ENCODE measurements at places on chromosomes 12 and 14.

- no peak for DNase-seq
Measured at GRCh38 chr12:122992386-122992785, 11.9 kb downstream of the ARL6IP4 start.

DNA sequence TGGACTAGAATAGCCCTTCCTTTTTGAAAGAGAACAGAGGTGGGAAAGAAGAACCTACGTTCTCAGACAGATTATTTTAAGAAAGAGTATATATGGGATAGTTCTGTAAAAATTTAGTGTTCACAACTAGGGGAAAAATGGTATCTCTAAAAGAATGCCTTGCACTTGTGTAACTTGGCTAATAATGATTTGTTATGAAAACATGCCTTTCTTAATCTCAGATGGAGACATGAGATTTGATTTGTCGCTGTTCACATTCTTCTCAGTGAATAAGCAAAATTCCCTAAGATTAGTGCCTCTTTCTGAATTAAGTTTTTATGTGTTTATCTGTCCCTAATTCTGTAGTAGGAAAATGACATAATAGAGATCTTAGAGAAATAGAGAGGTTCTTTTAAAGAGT lies 100.8 kb downstream of the USP15 start:
- no peak for DNase-seq

- DNase-seq: no peak
Measured at GRCh38 chr12:129101404-129101803, 248.1 kb downstream of the GLT1D1 start.

- no peak for DNase-seq
Measured at GRCh38 chr14:33363682-33364081, 425.0 kb downstream of the NPAS3 start.

DNA sequence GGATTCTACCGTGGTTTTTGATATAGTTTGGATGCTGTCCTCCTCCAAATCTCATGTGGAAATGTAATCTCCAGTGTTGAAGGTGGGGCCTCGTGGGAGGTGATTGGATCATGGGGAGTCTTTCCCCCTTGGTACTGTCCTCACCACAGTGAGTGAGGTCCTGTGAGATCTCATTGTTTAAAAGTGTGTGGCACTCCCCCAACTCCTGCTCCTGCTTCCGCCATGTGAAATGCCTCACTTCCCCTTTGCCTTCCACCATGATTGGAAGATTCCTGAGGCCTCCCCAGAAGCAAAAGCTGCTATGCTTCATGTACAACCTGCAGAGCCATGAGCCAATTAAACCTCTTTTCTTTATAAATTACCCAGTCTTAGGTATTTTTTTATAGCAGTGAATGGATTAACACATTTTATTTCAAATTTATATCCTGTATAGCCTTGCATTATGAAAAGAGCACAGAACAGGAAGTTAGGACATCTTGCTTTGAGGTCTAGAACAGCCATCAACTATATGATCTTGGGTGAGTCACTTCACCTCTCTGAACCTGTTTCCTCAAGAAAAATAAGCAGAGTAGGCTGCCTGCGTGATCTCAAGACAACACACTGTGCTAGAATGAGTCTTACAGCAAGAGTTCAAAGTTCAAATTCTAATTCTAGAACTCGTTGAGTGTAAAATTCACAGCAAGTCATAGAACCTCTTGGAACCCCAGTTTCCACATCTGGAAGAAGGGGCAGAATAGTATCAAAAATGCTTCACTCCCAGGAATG lies 160.9 kb upstream of the EEA1 start:
- DNase-seq: no peak

DNA sequence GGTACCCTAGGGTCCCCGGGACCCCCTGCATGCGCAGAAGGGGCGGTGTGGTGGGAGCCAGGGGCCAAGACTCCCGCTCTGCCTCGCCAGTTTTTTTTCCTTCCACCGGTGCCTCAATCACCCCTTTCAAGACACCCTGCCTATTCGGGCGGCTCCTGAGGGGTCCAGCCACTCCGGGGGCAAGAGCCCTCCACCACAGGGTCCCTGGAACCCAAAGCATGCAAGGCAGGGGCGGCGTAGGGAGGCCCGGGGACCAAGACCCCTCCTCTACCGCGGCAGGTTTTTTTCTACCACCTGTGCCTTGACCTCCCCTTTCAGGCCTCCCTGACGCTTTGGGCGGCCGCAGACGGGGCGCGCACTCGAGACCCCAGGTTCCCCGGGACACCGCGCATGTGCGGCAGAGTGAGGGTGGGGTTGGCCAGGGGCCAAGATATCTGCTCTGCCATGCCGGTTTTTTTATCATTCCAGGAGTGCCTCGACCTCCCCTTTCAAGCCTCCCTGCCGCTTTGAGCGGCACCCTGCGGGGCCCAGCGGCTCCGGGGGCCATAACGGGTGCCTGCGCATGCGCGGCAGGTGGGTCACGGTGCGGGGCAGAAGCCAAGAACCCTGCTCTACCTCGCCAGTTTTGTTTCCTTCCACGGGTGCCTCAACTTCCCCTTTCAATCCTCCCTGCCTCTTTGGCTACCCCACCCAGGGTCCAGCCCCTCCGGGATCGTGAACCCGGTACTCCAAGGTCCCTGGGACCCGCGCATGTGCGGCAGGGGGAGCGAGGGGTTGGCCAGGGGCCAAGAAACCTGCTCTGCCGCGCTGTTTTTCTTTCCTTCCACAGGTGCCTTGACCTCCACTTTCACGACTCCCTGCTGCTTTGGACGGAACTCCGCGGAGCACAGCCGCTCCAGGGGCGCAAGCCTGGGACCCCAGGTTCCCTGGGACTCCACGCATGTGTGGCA lies 328.1 kb downstream of the ALG10 start:
- no peak for DNase-seq

DNA sequence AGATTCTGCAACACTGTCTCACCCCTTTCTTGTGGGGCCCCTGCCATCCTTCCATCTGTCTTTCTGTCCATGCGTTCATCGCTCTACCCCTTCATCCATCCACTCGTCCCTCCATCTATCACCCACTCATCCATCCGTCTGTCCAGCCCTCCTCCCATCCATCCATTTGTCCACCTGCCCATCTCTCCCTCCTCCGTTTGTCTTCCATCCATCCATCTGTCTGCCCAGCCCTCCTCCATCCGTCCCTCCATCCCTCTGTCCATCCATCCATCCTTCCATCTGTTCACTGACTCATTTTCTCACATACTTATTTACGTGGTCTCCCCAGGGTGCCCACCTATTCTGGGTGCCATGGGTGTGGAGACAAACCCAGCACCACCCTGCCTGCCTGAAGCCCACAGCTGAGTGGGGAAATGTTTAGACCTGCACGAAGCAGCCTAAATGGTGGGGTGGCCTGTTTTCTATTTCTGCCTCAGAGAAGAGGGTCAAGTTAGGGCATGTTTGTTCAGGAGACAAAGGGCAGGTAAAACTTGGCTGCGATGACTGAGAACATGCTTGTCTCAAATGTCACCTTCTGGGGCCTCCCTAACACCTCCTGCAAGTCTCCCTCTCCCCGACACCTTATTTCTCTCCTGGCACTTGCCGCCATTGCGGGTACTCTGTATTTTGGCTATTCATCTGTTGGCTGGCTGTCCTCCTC lies 2.8 kb upstream of the SLC25A47 start:
- no peak for DNase-seq

DNA sequence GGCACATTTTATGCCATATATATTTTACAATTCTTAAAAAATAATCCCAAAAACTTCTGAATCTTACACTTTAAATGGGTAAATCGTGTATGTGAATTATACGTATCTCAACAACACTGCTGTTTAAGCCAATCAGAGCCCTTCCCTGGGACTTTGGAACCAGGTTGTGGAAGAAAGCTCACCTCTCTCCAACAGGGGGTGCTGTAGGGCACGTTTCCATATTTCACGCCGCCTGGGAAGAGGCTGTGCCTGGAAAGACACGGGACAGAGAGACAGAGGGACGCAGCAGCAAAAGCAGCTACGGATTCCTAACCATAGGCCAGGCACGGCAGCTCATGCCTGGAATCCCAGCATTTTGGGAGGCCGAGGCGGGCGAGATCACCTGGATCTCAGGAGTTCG lies 29.4 kb upstream of the FBRSL1 start:
- DNase-seq: no peak

GRCh38 chr12:47033081-47033480 lies 46.3 kb upstream of the PCED1B start:
- no peak for DNase-seq

DNA sequence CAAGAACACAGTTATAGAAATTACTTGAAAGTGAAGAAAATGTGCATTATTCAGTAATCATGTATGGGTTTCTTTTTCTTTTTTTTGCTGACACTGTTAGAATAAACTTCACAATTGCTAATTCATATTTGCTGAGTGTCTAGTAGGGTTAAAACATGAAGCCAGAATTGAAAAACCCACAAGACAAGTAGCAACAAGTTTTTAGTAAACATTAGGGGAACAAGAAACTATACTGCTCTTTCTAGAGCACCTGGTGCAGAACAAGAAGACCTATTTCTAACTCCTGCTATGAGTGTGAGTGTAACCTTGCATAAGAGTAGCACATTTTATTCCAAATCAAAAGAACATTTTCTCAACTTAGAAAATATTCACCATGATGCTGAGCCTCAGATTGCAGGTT lies 83.2 kb downstream of the ITPR2 start:
- no peak for DNase-seq

DNA sequence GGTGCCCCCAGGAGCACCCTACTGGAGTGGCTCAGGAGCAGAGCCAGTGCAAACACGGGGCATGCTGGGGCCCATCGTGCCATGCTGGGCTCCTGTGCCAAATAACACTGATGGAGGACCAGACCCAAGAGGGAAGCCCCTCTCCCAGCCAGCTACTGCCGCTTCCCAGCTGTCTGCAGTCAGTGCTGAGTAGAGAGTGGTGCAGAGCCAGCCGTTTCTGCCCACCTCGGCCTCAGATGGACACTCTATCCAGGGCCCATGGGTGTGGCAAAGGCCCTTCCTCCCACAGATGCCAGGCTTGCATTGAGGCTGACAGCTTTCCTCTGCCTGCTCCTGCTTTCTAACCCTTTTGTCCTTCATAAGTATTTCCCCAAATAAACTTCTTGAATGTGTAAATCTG lies 13.2 kb downstream of the CLBA1 start:
- no peak for DNase-seq

- DNase-seq: no peak
Measured at GRCh38 chr14:20656274-20656673, 14.8 kb upstream of the OR6S1 start.

GRCh38 chr12:61846765-61847164 lies 413.4 kb upstream of the USP15 start:
- DNase-seq: no peak

DNA sequence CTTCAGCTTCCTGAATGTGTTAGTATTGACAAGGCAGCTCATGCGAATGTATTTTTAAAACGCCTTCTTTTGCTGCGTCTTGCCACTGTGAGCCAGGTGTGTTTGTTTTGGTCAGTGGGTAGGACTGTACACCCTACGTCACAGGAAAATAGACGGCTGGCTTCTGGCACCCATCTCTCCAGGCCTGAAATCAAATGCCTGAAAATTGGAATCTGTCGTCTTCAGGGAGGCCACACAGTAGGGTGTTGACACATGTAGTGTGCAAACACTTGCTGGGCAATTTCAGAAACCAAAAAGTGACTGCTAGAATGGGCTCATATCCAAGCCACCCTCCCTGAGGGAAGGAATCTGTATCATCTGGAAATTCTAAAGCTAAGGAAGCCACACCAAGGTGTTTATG lies 209.3 kb downstream of the TTC8 start:
- no peak for DNase-seq

DNA sequence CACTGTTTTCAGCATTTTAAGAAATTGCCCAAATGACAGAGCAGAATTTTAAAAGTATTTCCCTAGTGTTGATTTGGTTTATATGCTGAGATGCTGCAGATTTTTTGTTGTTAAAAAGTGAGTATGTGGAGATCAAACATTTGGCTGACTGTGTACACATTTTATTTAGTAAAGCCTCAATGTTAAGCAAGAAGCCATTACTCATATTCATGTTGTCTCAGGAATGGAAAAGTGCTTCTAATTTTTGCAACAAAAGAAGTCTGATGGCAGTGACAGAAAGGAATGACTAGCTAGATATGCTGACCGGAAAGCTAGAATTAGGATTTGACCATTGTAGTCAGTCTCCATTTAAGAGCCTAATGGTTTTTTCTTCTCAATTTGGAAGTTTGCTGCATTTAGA lies 22.5 kb downstream of the SLC38A6 start:
- DNase-seq: no peak

- no peak for DNase-seq
Measured at GRCh38 chr14:77000340-77001270, 27.9 kb downstream of the IRF2BPL start.

DNA sequence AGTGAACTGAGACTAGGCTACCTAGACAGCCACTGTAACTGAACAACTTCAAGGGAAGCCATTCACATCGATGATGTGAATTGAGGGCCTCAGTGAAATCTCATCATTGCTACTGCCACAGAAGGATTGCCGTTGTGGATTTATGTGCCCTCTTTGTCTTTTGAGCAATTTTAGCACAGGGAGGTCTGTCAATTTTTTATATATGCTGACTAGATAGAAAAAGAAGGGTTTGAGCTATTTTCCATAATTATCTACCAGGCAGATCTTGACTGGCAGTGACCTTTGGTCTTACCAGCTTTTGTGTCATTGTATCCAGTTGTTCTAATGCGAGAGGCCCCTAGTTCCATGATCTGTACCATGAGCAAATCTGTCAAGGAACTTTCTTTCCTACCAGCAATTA lies 179.4 kb downstream of the ERC1 start:
- no peak for DNase-seq

DNA sequence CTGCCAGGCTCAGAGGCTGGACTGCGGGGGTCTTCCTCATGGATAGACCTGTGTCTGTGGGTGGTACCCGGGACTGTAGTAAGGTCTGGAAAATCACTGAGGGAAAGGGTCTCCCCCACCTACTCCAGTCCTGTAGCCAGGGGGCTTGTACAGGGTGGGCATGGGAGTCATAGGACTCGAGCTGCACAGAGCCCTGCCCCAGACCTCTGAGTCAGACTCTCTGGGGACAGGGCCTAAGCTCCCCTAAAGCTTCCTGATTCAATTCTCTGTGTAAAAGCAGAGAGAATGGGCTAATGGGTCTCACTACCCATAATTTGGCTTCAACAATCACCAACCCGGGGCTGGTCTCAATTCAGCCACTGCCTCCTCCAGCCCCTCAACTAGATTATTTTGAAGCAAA lies 27.0 kb downstream of the LRTM2 start:
- DNase-seq: no peak

DNA sequence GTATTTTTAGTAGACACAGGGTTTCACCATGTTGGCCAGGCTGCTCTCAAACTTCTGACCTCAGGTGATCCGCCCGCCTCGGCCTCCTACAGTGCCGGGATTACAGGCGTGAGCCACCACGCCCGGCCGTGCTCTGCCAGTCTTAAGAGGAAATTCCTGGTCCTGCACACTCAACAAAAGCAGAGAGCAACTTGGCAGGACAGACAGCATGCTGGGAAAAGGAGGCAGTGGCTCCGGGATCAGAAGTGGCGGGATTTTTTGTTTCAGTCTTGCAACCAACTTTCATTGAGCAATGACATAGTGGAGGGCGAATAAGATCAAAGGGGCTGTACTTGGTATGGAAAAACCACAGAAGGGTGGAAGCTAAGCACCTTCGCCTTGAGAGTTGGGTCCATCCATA lies 2.1 kb downstream of the CKAP4 start:
- no peak for DNase-seq

GRCh38 chr12:3750616-3751015 lies 2.3 kb downstream of the CRACR2A start:
- DNase-seq: no peak

- no peak for DNase-seq
Measured at GRCh38 chr12:10354502-10354901, 35.3 kb downstream of the KLRK1 start.

GRCh38 chr14:100262545-100262944 lies 23.6 kb downstream of the YY1 start:
- DNase-seq: no peak

Measured in cortex of kidney (tissue), 1 donor.